ENCODE measurements at places on chromosomes 16 and 17. TPM values are rescaled to one million over a fixed set of nuclear protein-coding genes. Genes with fewer than 3 reads are reported as not detected.

NOD2 gene
- 0.97 TPM for polyA plus RNA-seq

PRAC1 gene
- not detected for polyA plus RNA-seq

MEOX1 gene
- polyA plus RNA-seq, result 14.1 TPM

LRRC3C gene
- polyA plus RNA-seq, result not detected

YBX2 gene
- 1.9 TPM for polyA plus RNA-seq

GPR179 gene
- polyA plus RNA-seq, result 0.35 TPM

TBC1D3K gene
- polyA plus RNA-seq, result 0.97 TPM

CLDN9 gene
- 1.4 TPM for polyA plus RNA-seq

BRD7 gene
- polyA plus RNA-seq, result 75.5 TPM

HSD3B7 gene
- polyA plus RNA-seq, result 7.1 TPM

TOP3A gene
- 22.1 TPM for polyA plus RNA-seq

NPIPB13 gene
- 4.1 TPM for polyA plus RNA-seq

SHISA9 gene
- polyA plus RNA-seq, result 0.05 TPM

TP53TG3C gene
- polyA plus RNA-seq, result not detected

TNFRSF17 gene
- not detected for polyA plus RNA-seq

GAS2L2 gene
- polyA plus RNA-seq, result not detected

SMTNL2 gene
- 45.2 TPM for polyA plus RNA-seq

ABCC12 gene
- polyA plus RNA-seq, result 0.07 TPM

SLC5A10 gene
- not detected for polyA plus RNA-seq

ODF4 gene
- polyA plus RNA-seq, result not detected

SLC12A3 gene
- not detected for polyA plus RNA-seq

NXN gene
- 53.6 TPM for polyA plus RNA-seq

KRTAP9-8 gene
- not detected for polyA plus RNA-seq

TBC1D3 gene
- polyA plus RNA-seq, result 5.8 TPM

C16orf54 gene
- 3.2 TPM for polyA plus RNA-seq

PCYT2 gene
- 12.5 TPM for polyA plus RNA-seq

NPB gene
- polyA plus RNA-seq, result 0.44 TPM

KRTAP1-5 gene
- polyA plus RNA-seq, result not detected

ZP2 gene
- 0.13 TPM for polyA plus RNA-seq

BANP gene
- polyA plus RNA-seq, result 12.3 TPM

ANKRD40 gene
- 42.2 TPM for polyA plus RNA-seq

C17orf50 gene
- polyA plus RNA-seq, result not detected

ERN2 gene
- polyA plus RNA-seq, result not detected

All from muscle of back (tissue), 13 donors.